ENCODE measurements at places on chromosomes 4 and X.
A peak's percentile ranks its signal among the peaks of the same experiment; 100 is the strongest.

DNA sequence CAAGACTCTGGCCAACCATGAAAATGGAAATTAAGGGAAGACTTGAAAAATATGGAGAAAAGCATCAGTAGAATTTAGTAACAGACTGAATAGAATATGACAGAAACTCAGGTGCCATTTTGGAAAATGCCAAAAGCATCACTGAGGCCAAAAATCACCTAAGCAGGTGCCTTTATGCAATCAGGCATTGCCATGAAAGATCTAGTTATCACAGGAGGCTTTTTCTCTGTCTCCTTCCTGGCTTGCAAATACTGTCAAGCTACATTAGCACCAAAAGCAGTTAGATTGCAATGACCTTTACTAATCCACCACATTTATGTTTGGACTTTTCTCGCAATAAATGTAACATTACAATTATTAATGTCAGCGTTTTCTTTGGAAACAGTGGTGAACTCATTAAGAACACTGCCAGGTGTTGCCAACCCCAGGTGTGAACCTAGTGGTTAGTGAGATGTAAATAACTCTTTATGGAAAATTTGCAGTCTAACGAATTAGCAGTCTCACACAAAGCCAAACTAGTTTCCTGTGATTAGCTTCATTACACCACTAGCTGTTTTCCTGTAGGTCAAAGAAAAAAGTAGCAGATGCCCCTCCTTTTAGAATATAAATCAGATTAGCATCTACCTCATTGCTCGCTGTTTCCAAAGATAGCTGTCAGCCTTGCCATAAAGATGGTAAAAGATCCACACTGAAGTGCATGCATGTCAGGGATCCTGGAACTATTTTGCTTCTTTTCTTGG is 1568.4 kb upstream of the TENM3 start:
- no peak for DNase-seq

DNA sequence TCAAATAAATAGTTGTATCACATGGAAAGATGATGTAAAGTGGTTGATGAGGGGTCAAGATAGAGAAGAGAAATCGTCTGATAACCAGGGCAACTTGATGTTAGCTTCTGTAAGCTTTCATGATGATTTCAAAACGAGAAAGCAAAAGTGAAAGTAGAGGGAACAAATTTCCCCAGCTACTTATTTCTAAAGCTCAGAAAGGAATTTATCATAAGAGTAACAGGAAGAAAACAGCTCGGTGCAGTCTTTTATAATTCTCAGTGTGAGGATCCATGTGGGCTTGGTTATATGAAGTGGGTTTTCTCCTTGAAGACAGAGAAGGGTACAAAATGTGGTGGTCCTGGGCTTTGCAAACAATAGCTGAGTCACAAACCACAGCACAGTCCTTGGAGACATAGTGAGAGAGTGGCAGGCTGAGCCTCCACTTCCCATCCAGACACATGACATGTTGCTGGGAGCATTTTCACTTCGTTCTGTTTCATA is 32.1 kb upstream of the GLRA2 start:
- DNase-seq, result no peak

- DNase-seq, result peak; percentile 66
Measured at GRCh38 chr4:3286335-3287175, 6.3 kb upstream of the RGS12 start.

DNA sequence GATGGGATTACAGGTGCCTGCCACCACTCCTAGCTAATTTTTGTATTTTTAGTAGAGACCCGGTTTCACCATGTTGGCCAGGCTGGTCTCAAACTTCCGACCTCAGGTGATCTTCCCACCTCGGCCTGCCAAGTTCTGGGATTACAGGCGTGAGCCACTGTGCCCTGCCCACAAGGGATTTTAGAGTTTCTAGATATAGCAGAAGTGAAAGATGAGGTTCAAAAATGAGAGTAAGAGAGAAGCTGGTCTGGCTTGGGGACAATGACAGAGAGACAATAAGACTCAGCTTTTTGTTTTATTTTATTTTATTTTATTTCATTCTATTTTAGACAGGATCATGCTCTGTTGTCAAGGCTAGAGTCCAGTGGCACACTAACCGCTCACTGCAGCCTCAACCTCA is 30.6 kb downstream of the TRIM61 start:
- DNase-seq, result no peak

DNA sequence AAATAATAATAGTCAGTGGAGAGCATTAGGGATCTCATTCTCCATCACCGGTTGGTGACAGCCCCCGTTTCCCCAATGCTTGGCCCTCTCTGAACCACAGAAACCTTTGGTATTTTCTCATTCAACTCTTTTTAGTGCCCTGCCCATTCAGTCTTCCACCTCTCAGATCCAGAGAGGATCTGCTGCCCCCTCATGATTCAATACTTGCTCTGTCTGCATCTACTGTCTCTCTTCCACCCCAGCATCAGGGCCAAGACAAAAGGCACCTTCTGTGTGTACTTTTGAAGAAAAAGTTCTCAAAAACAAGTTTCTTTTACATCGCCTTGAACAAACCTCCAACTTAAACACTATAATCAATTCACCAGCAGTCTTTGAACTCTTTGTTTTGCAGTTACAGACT is 19.3 kb downstream of the CLTRN start:
- no peak for DNase-seq

GRCh38 chrX:66176134-66176533 is 12.1 kb downstream of the HEPH start:
- no peak for DNase-seq

GRCh38 chrX:131747173-131747572 is 203.3 kb downstream of the OR13H1 start:
- peak; percentile 82 for DNase-seq

DNA sequence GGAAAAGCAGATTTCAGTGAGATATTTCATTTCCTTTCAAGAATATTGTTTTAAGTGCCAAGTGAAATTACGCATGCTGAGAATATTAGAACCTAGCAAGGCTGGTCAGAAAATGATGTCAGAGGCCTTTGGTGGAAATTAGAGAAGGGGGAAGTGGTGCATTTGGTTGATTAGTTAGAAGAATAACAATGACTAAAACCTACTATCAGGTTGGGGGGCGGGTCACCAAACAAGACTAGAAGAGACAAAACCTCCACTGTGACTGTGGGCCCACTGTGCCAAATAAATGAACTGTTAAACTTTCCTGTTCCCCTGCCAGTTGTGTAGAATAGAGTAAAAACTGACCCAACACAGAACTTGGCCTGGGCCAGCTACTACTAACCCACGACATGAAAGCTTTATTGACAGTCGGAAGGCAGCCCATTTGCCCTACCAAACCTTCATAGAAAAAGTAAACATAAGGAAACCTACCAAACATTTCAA is 2.9 kb downstream of the RAPGEF2 start:
- DNase-seq, result no peak

GRCh38 chr4:26194764-26195163 is 126.0 kb upstream of the RBPJ start:
- no peak for DNase-seq

- DNase-seq, result no peak
Measured at GRCh38 chr4:48509543-48509942, 19.5 kb downstream of the ZAR1 start.

GRCh38 chr4:68366600-68366999 is 16.7 kb upstream of the YTHDC1 start:
- no peak for DNase-seq

DNA sequence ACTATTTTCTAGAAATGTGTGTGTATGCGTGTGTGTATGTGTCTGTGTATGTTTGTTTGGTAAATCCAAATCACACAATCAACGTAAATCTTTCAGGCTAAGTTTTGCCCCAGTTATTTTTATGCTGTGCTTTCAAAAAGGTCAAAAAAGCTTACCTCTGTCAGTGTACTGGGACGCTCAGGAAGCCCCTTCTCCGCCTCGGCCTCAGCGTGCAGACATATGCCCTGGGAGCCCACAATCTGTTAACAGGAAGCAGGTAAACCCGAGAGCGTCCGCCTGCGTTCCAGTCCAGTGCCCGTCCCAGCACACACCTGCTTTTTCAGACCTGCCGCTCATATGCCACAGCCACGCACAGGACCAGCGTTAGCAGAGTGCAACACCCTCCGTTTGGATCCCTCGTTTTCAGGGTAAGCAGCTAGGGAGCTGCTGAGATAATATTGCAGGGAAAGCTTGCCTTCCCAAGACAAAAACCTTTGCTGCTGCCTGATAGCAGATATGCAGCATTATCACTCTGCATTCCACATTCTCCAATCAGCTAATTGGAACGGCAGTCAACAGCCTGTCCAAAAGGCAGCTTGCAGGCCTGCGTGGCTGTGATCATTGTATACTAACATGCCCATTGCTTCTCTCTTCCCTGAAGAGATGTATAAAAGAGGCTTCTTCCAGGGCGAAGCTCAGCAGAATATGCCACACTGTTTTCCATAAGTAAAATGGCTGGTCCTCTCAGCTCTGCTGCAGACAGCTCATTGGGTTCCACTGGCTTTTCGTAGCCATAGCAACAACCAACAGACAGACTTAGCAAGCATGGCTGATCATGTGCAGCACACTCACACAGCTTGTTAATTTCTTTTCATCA is at the start of gene SORBS2:
Gene SORBS2, minus strand, starts transcription at position 686 of the 856 bp plus-strand sequence. CDS start 121,623 bp downstream, outside the sequence.
- no peak for DNase-seq

DNA sequence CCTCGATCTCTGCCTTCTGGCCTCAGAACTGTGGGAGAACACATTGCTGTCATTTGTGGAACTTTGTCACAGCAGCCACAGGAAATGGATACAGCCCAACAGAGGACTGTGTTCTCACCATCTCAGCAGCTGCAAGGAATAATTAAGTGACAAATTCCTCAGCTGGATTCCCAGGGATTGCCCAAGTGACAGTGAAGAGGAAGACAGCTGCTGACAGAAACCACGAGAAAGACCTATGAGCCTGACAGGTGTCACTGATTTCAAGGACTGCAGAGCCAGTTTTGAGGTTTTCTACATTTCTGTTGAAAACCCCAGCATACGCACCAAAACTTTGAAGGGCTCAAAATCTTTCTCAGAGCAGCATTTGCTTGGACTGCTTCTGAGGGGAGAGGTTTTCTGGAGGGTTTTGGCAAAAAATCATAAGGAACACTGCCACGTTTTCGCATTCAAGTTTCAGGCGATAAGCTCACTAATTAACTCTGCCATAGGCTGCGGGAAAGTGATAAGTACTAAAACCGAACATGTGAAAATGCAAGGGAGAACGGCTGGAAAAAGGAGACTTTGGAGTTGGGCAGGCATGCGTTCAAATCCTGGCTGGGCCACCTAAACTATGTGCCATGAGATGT is 88.8 kb downstream of the DRD5 start:
- no peak for DNase-seq

- DNase-seq, result no peak
Measured at GRCh38 chrX:31563792-31564191, 492.0 kb upstream of the FTHL17 start.

GRCh38 chrX:143296521-143296920 is 220.8 kb downstream of the SPANXN3 start:
- no peak for DNase-seq

DNA sequence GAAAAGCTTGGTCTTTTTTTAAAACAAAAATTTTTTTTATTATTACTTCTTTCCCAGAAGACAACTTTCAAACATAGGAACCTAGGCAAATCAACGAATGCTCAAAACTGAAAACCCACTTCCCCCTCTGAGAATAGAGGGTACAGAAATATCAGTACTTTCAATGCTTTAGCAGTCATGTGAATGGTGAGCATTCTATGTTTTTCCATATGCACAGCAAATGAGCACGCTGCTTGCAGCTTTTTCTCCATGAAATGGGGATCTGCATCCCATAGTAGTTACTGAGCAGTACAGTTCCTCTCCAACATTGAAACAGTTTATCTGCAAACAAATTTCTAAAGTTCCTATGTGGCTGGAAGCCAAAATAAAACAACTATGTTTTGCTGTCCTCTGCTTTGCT is 108.4 kb upstream of the BMP2K start:
- DNase-seq, result no peak

DNA sequence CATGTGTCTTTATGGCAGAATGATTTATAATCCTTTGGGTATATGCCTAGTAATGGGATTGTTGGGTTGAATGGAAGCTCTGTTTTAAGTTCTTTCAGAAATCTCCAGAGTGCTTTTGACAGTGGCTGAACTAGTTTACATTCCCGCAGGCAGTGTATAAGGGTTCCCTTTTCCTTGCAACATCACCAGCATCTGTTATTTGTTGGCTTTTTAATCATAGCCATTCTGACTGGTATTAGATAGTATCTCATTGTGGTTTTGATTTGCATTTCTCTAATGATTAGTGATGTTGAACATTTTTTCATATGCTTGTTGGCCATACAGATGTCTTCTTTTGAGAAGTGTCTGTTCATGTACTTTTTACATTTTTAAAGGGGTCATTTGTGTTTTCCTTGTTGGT is 129.8 kb downstream of the TBCK start:
- DNase-seq, result no peak

GRCh38 chr4:152106113-152106763 is 345.4 kb upstream of the GATB start:
- DNase-seq, result peak; percentile 80

- DNase-seq, result no peak
Measured at GRCh38 chr4:159398236-159398638, 295.4 kb downstream of the RAPGEF2 start.

GRCh38 chr4:181944527-181944926 is 298.7 kb upstream of the TENM3 start:
- no peak for DNase-seq

DNA sequence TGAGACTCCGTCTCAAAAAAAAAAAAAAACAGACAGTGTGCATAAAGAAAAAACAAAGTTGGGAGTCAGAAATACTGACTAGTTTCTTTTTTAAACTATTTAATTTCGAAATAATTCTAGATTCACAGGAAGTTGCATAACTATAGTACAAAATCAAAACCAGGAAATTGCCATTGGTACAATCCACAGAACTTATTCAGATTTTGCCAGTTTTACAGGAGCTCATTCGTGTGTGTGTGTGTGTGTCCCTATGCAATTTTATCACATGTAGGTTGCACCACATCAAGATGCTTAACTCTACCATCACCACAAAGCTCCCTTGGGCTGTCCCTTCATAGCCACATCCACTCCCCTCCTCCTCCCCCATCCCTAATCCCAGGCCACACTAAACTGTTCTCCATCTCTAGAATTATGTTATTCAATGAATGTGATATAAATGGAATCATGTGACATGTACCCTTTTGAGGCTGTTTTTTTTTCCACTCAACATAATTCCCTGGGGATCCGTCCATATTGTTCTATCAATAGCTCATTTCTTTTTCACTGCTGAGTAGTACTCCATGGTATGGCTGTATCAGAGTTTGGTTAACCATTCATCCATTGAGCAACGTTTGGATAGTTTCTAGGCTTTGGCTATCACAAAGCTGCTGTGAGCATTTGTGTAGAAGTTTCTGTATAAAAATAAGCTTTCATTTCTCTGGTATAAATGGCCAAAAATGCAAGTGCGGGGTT is 16.3 kb upstream of the DDX3X start:
- no peak for DNase-seq

GRCh38 chr4:8726344-8726851 is 133.8 kb downstream of the CPZ start:
- DNase-seq, result peak; percentile 46

DNA sequence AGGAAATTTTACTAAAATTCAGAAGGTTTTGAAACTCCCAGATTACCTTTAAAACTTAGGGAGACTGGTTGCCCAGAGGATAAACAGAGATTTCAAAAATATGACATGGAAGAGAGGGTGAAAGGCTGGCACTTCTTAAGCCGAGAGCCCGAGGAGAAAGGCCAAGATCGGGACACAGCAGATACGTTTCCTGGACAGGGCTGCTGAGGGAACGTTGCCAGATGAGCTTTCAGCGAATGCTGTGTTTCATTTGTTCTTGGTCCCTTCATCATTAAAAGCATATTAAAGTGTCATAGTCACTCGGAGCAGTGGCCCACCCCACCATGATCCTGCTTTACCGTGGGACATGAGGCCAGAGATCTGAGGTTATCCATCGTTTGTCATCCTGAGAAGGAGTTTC is 37.9 kb upstream of the STOX2 start:
- no peak for DNase-seq

GRCh38 chr4:85228264-85228663 is 246.7 kb upstream of the ARHGAP24 start:
- DNase-seq, result no peak

- no peak for DNase-seq
Measured at GRCh38 chrX:42047886-42048285, 124.5 kb upstream of the CASK start.
